ENCODE measurements at places on chromosomes 2 and 18. TPM values are rescaled to one million over a fixed set of nuclear protein-coding genes. Genes with fewer than 3 reads are reported as not detected.

The ANO7 gene
- total RNA-seq: 0.31 TPM

- peaks cover 6% of the 10 kb centered on the region for H3K4me1 ChIP-seq
- H3K27me3 ChIP-seq: peaks cover 6% of the 10 kb centered on the region
- DNase-seq: peak; percentile 26
Observed at GRCh38 chr18:69636529-69637301, 236.0 kb downstream of the DOK6 start.

DNA sequence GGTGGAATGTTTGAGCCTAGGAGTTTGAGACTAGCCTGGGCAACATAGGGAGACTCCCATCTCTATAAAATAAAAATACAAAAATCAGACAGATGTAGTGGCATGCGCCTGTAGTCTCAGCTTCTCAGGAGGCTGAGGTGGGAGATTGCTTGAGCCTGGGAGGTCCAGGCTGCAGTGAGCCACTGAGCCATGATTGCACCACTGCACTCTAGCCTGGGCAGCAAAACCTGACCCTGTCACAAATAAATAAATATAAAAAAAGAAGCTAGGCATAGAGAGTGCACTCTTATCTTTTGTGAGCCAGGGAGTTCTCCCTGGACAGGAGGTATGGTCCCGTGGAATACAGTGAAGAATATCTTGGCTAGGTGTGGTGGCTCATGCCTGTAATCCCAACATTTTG lies 11.0 kb upstream of the KYNU start:
- no peaks in the 10 kb centered on the region for H3K4me1 ChIP-seq
- no peak overlapping the region for H3K27ac ChIP-seq
- H3K36me3 ChIP-seq: no peaks in the 10 kb centered on the region
- H3K27me3 ChIP-seq: no peaks in the 10 kb centered on the region

DNA sequence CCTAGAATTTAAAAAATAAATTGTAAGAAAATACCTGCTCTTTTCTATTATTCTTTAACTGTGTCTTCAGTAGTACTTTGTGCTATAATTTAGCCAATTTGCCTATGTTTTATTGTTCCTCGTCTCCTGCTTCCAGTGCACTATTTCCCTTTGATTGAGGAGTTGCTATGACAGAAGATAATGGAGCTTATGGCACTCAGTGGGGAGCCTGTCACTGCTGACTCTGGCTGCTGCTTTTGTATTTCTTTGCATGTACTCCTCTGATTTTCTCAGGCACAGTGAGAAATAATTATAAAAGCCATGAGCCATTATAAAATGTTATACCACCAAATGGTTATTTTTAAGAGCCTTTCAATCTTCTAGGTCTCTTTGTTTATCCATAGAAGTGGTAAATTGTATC lies 1310.8 kb upstream of the SLC39A10 start:
- H3K4me3 ChIP-seq: no peak overlapping the region
- no peak overlapping the region for H3K27ac ChIP-seq
- H3K36me3 ChIP-seq: no peaks in the 10 kb centered on the region

The PID1 gene
- total RNA-seq: not detected

The ESPNL gene
- total RNA-seq: 0.13 TPM

- H3K27ac ChIP-seq: no peak overlapping the region
- DNase-seq: no peak
- H3K36me3 ChIP-seq: no peaks in the 10 kb centered on the region
- no peaks in the 10 kb centered on the region for H3K27me3 ChIP-seq
- H3K4me1 ChIP-seq: no peaks in the 10 kb centered on the region
Observed at GRCh38 chr2:194320520-194320919, 1336.5 kb upstream of the SLC39A10 start.

DNA sequence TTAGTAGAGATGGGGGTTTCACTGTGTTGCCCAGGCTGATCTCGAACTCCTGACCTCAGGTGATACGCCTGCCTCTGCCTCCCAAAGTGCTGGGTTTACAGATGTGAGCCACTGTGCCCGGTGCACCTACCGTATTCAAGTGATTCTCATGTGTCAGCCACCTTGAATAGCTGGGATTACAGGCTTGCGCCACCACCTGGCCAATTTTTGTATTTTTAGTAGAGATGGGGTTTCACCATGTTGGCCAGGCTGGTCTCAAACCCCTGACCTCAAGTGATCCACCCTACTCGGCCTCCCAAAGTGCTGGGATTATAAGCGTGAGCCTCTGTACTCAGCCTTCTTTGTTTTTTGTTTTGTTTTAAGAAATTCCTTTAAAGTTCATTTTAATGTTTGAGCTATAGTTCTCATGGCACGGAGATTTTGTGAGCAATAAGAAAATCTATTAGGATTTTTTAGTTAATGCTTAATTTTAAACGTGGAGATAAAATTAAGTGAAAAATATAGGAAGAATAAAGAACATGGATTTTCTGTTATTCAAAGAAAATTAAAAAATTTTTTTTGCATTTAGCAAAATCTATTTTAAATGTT lies 242.6 kb downstream of the PHLPP1 start:
- H3K27ac ChIP-seq: no peak overlapping the region
- no peaks in the 10 kb centered on the region for H3K27me3 ChIP-seq
- peak; percentile 61 for DNase-seq
- H3K36me3 ChIP-seq: no peaks in the 10 kb centered on the region
- H3K4me3 ChIP-seq: no peak overlapping the region
- H3K4me1 ChIP-seq: peaks cover 15% of the 10 kb centered on the region

DNA sequence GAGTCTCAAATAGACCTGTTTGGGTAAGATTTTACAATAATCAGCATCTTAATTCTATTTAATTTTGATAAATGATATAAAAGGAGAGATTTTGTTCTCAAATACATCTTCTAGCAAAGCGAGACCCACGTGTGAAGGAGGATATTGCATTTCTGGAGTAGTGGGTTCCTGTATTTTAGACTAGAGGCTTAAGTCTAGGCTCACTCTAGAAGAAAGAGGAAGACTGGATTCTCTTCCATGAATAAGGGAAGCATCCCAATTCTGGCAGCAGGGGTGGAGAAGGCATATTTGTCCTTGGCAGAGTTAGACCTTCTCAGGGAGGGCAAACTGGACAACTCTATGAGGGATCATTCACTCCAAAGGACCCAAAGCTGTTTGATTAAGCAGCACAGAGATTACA lies 11.3 kb upstream of the FAM228A start:
- no peak overlapping the region for H3K4me3 ChIP-seq
- DNase-seq: no peak
- H3K27ac ChIP-seq: no peak overlapping the region
- H3K4me1 ChIP-seq: no peaks in the 10 kb centered on the region
- H3K36me3 ChIP-seq: no peaks in the 10 kb centered on the region
- H3K27me3 ChIP-seq: peaks cover 5% of the 10 kb centered on the region

The VWC2L gene
- total RNA-seq: not detected

DNA sequence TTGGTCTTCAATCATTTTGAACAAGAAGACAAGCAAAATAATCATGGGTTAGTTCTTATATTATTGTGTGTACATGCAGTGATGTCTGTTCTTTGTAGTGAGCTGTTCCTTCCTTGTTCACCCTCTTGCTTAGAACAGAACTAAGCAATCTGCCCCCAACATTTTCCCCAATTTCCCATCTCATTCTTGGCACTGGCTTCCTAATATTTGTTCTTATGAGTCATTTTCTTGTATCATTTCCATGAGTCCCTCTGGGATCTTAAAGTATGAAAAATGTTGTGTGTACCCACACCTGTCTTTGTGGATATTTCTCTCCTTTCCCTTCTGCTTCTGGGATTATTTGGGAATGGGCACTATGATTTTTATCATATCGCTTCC lies 3.5 kb upstream of the IL1B start:
- no peak overlapping the region for H3K27ac ChIP-seq
- H3K4me1 ChIP-seq: no peaks in the 10 kb centered on the region
- no peak overlapping the region for H3K4me3 ChIP-seq
- H3K27me3 ChIP-seq: peaks cover 51% of the 10 kb centered on the region
- DNase-seq: no peak

GRCh38 chr2:193199322-193199721 lies 1004.6 kb upstream of the TMEFF2 start:
- H3K4me3 ChIP-seq: no peak overlapping the region
- H3K27ac ChIP-seq: no peak overlapping the region
- DNase-seq: no peak
- H3K4me1 ChIP-seq: no peaks in the 10 kb centered on the region
- no peaks in the 10 kb centered on the region for H3K27me3 ChIP-seq
- no peaks in the 10 kb centered on the region for H3K36me3 ChIP-seq

DNA sequence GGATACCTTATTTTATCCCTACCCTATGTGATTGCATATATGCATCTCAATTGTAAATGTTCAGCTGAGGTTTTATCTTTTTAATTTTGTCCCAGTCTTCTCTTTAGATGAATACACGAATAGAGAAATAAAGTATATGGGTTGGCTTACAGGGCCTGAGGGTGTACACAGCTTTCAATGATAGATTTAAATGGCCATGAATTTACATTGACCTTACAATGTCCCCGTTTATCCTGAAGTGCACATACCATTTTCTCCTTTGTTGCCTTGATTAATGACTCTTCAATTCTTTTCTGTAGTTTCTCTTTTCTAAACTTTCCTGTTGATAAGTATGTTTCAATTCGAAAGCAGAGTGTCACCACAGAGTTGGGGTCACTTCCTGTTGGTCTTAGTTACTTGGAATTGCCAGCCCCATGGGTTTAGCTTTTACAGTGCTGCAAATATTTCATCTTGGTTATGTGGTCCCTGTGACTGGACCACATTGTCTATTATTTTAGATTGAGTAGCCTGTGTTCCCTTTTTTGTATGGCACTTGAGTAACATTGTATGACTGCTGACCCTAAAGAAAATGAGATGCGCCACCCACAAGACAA lies 1616.3 kb upstream of the ACVR2A start:
- H3K36me3 ChIP-seq: no peaks in the 10 kb centered on the region
- DNase-seq: no peak
- peaks cover 5% of the 10 kb centered on the region for H3K4me1 ChIP-seq
- H3K27ac ChIP-seq: no peak overlapping the region
- H3K4me3 ChIP-seq: no peak overlapping the region

DNA sequence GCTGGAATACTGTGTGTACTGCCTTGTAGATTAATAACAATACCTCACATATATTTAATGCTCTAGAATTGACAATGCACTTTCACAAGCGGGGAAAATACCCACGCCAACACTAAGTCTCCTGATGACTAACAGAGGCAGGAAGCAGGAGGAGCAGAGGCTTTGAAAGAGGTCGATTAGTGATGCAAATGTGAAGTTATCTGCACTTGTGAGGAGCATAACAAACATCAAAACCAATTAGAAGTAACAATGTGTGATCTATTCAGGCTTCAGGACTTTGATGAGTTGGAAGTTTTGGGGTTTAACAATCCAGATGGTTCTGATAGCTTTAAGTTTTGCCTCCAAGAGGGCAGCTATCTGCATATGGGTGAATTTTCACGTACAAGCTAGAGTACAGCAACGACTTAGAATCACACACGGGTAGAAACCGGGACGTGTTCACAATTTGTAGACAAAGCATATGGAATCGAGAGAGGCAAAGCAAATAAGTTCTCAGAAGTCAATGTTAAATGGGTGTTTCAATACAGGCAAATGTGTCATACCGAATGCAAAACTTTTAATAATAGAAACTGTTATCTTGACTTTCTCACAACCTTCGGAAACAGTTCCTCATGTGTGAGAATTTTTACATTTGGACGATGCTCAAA lies 114.5 kb downstream of the METTL8 start:
- H3K4me1 ChIP-seq: peaks cover 30% of the 10 kb centered on the region
- peaks cover 23% of the 10 kb centered on the region for H3K36me3 ChIP-seq
- no peaks in the 10 kb centered on the region for H3K27me3 ChIP-seq
- DNase-seq: peak; percentile 32

DNA sequence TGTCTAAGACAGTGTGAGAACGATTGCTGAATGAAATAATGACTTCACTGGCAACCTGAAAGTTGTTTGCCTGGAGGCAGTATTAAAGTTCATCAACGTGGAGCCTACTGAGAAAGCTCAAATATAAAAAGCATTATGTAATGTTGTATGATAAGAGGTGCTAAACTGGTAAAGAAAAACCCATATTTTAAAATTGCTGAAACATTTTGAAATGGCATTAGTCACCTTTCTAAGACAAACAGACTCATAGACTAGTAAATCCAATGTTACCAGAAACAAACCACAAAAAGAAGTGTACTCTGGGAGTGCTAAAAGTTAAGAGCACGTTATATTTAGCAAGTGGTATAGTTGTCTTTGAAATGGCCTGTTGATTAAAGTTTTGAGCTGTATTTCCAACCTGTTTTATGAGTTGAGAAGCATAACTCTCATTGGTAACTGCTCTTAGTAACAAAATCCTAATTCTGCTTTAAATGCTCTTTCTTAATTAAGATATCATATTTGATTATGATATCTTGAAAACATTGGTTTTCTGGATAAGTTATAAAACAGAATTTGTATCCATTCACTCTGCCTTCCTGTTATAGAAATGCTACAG lies 62.7 kb downstream of the CYP1B1 start:
- no peaks in the 10 kb centered on the region for H3K36me3 ChIP-seq
- no peaks in the 10 kb centered on the region for H3K27me3 ChIP-seq
- DNase-seq: no peak
- H3K27ac ChIP-seq: no peak overlapping the region

- H3K36me3 ChIP-seq: no peaks in the 10 kb centered on the region
- no peaks in the 10 kb centered on the region for H3K4me1 ChIP-seq
- DNase-seq: no peak
- H3K27ac ChIP-seq: no peak overlapping the region
- H3K4me3 ChIP-seq: no peak overlapping the region
- peaks cover 2% of the 10 kb centered on the region for H3K27me3 ChIP-seq
Observed at GRCh38 chr2:119482481-119483394, 41.5 kb downstream of the SCTR start.

The PIEZO2 gene
- total RNA-seq: not detected

DNA sequence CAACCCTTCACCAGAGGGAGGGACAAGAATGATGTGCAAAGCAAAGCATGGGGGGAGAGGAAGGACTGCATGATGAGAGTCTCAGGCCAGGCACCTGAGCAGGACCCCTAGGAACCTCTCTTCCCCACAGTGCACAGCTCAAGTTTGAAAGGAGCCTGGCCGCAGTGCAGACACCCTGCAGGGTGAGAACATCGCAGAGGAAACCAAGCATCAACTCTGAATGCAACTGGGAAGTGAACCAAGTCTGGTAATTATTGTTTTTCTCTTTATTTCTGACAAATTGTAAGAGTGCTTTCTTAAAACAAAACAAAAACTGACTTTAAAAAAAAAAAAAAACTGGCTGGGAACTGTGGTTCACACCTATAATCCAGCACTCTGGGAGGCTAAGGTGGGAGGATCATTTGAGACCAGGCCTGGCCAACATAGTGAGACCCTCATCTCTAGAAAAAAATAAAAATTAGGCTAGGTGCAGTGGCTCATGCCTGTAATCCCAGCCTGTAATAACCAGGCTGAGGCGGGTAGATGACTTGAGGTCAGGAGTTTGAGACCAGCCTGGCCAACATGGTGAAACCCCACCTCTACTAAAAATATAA lies 15.3 kb downstream of the NPC1 start:
- no peak overlapping the region for H3K4me3 ChIP-seq
- no peak overlapping the region for H3K27ac ChIP-seq
- H3K27me3 ChIP-seq: no peaks in the 10 kb centered on the region
- peaks cover 60% of the 10 kb centered on the region for H3K36me3 ChIP-seq

- peak overlapping the region; percentile 42 for H3K4me3 ChIP-seq
- peak overlapping the region; percentile 88 for H3K27ac ChIP-seq
- peaks cover 11% of the 10 kb centered on the region for H3K36me3 ChIP-seq
- H3K27me3 ChIP-seq: no peaks in the 10 kb centered on the region
- DNase-seq: no peak
Observed at GRCh38 chr2:234422273-234422732, 74.6 kb downstream of the ARL4C start.

The IL36G gene
- total RNA-seq: not detected

The CD207 gene
- total RNA-seq: not detected

GRCh38 chr2:144208924-144209323 lies 311.0 kb downstream of the ZEB2 start:
- DNase-seq: no peak
- no peak overlapping the region for H3K27ac ChIP-seq
- peaks cover 21% of the 10 kb centered on the region for H3K4me1 ChIP-seq
- H3K36me3 ChIP-seq: peaks cover 19% of the 10 kb centered on the region
